ENCODE measurements at places on chromosomes 12 and 14. TPM values are rescaled to one million over a fixed set of nuclear protein-coding genes. Genes with fewer than 3 reads are reported as not detected.

- H3K4me3 ChIP-seq: no peak overlapping the region
- DNase-seq: no peak
- no peaks in the 10 kb centered on the region for H3K36me3 ChIP-seq
- H3K4me1 ChIP-seq: peaks cover 27% of the 10 kb centered on the region
Observed at GRCh38 chr14:32341947-32342846, 13.1 kb downstream of the AKAP6 start.

- DNase-seq: no peak
- no peaks in the 10 kb centered on the region for H3K27me3 ChIP-seq
- no peaks in the 10 kb centered on the region for H3K36me3 ChIP-seq
- peaks cover 27% of the 10 kb centered on the region for H3K4me1 ChIP-seq
Observed at GRCh38 chr14:52827426-52827825, 36.0 kb upstream of the GNPNAT1 start.

DNA sequence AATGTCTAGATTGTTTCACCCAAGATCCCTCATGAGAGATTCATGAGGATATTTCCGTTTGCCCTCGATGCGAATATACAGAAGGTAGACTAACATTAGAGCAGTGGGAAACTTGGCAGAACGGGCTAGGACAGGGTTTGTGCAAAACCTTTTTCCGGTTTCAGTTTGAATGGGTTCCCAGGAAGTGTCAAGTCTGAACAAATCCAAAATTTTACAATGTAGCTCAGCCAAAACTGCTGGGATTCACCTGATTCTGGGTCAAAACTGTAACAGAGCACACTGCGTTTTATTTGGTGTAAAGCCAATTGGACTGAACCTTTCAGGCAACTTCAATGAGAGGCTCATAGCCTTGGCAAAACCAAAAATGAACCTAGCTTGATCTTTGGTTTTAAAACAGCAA lies 337.8 kb upstream of the DIO2 start:
- H3K27ac ChIP-seq: no peak overlapping the region
- H3K4me1 ChIP-seq: no peaks in the 10 kb centered on the region
- H3K36me3 ChIP-seq: no peaks in the 10 kb centered on the region
- no peaks in the 10 kb centered on the region for H3K27me3 ChIP-seq
- DNase-seq: no peak

DNA sequence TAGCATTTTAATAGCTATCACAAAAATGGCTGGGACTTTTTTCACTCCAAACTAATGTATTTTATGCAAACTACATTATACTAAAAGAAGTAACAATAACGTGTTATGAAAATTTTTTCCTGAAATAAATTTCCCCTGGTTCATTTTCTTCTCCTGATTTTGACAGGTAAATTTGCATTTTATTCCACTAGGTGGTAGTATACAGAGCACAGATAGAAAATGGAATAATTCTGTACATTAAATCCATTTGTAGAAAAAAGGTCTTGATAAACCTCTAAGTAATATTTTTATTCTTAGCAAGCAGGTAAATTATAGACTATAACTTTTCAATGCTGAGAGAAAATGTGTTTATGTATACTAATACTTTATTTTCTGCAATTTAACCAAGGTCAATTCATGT lies 96.5 kb downstream of the BCAT1 start:
- no peak overlapping the region for H3K27ac ChIP-seq
- H3K36me3 ChIP-seq: peaks cover 30% of the 10 kb centered on the region
- DNase-seq: no peak
- H3K27me3 ChIP-seq: no peaks in the 10 kb centered on the region
- no peaks in the 10 kb centered on the region for H3K4me1 ChIP-seq
- no peak overlapping the region for H3K4me3 ChIP-seq

DNA sequence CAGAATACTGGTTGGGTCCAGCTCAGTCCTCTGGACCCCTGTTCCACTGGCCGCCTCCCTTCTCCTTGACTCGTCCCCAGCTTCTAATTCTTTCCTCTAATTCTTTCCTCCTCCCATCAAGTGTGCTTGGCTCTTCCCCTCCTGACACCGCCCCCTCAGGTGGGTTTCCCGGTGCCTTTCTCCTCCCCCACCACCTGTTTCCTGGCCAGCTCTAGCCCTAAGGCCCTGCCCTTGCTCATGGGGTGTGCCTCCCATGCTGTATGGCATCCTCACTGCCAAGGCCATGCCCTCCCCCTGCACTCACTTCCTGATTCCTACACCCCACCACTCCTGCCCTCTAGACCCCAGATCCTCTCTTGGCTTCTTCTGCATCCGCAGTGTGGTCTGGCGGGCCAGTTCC lies 12.1 kb upstream of the EML1 start:
- H3K27ac ChIP-seq: no peak overlapping the region
- H3K27me3 ChIP-seq: peaks cover 36% of the 10 kb centered on the region
- no peak for DNase-seq
- no peak overlapping the region for H3K4me3 ChIP-seq

- no peak overlapping the region for H3K27ac ChIP-seq
- H3K27me3 ChIP-seq: no peaks in the 10 kb centered on the region
- H3K4me1 ChIP-seq: peaks cover 26% of the 10 kb centered on the region
- H3K4me3 ChIP-seq: no peak overlapping the region
- H3K36me3 ChIP-seq: no peaks in the 10 kb centered on the region
Observed at GRCh38 chr12:100404769-100405407, 48.0 kb downstream of the SLC17A8 start.

The KRT78 gene
- total RNA-seq: not detected

The RD3L gene
- total RNA-seq: not detected

GRCh38 chr14:77469067-77469505 lies 11.2 kb downstream of the AHSA1 start:
- H3K4me1 ChIP-seq: no peaks in the 10 kb centered on the region
- DNase-seq: no peak
- H3K27me3 ChIP-seq: no peaks in the 10 kb centered on the region
- no peak overlapping the region for H3K4me3 ChIP-seq
- H3K36me3 ChIP-seq: peaks cover 24% of the 10 kb centered on the region

DNA sequence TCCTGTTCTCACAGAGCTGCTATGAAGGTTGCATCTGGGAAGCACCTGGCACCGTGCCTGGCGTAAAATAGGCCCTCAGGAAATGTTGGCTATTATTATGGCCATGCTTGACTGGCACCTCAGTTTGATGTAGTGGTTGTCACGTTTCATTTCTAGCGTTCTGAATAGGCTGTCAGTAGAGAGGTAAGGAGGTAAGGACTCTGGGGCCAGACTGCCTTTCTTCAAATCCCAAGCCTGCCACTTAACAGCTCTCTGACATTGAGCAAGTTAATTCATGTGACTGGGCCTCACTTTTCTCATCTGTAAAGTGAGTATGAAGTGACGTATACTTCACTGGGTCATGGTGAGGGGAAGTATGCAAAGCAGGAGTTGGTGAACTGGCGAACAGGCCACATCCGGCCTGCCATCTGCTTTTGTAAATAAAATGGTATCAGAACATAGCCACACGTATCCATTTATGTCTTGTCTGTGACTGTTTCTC lies 196.2 kb downstream of the CACNA1C start:
- H3K27me3 ChIP-seq: no peaks in the 10 kb centered on the region
- H3K4me1 ChIP-seq: peaks cover 21% of the 10 kb centered on the region
- no peaks in the 10 kb centered on the region for H3K36me3 ChIP-seq
- no peak overlapping the region for H3K27ac ChIP-seq

DNA sequence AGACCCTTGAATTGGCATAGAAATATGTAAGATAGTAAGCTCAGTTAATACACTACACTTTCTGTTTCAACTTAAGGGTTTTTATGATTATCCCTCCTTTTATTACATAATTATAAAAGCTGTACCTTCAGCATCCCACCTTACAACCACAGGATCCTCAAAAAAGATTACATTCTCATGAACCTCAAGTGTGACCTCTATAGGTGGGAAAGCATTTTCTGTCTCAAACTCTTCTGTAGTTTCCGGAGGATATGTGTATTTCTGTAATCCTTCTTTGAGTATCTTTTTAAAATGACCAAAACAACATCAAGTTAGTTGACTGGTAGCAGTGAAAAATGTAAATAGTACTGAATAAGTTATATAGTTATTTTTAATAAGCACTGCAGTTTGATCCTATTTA lies 75.9 kb downstream of the DNAI7 start:
- H3K27ac ChIP-seq: no peak overlapping the region
- H3K36me3 ChIP-seq: no peaks in the 10 kb centered on the region
- no peak for DNase-seq
- no peaks in the 10 kb centered on the region for H3K27me3 ChIP-seq

DNA sequence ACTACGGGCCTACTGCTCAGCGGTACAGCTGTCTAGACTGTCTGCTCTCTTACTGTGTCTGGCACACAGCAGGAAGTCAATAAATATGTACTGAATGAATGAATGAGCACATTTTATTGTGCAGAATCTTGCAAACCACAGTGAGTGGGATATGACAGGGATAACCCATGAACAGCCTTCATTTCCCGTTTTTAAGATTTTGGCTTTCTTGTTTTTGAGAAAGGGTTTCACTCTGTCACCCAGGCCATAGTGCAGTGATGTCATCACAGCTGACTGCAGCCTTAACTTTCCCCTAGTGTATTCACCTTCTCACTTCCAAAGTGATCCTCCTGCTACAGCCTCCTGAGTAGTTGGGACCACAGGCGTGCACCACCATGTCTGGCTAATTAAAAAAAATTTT lies 203.1 kb downstream of the AEBP2 start:
- peaks cover 7% of the 10 kb centered on the region for H3K36me3 ChIP-seq
- H3K27me3 ChIP-seq: no peaks in the 10 kb centered on the region
- H3K4me3 ChIP-seq: no peak overlapping the region
- DNase-seq: no peak
- peaks cover 17% of the 10 kb centered on the region for H3K4me1 ChIP-seq

The RNASE7 gene
- total RNA-seq: 0.66 TPM

DNA sequence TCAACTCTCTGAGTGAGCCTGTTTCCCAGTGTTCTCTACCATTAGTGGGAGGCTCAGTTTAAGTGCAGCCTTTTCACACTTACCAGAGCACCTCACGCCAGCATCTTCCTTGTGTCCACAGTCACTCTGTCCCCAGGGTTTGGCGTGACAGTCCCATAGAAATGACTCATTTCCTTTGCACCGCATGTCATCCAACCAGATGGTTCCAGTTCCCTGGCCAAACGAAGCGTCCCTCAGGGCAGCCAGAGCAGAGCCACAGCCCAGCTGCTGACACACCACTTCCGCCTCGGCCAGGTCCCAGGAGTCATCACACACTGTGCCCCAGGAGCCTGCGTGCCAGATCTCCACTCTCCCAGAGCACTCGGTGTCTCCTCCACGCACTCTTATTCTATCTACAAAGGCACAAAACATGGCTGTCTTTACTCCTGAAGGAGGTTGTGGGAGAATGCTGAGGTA lies 65.4 kb downstream of the ACSM4 start:
- H3K27ac ChIP-seq: no peak overlapping the region
- peaks cover 11% of the 10 kb centered on the region for H3K27me3 ChIP-seq
- DNase-seq: no peak
- H3K4me3 ChIP-seq: no peak overlapping the region
- H3K4me1 ChIP-seq: no peaks in the 10 kb centered on the region

DNA sequence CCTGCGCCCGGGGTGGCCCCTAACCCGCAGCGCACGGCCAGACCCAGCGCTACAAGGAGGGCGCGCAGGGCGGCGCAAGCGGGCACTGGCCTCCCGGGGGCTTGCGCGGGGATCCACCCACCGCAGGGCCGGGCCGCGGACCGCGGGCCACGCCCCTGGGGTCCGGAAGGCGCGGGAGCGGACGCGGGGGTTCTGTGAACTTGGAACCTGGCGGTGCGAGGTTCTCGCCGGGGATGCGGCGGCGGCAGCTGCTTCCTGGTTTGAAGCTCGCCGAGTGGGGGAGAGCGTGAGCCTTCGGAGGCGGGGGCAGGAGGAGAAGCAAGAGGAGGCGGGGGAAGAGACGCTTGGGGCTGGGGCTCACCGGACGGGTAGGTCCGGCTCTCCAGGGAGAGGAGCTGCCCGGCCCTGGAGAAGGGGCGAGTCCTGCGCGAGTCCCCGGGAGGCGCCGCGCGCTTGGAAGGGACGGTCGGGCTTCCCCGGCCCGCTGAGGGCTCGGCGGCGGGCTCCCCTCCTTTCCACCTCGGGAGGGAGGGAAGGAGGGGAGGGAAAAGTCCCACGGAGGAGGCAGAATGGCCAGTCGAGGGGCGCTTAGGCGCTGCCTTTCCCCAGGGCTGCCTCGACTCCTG lies at the start of gene PRKCH:
PRKCH (plus strand) TSS at position 195 of the 626 bp plus-strand sequence. CDS start 523 bp downstream, outside the sequence.
- H3K36me3 ChIP-seq: peaks cover 2% of the 10 kb centered on the region
- H3K27me3 ChIP-seq: peaks cover 32% of the 10 kb centered on the region
- DNase-seq: peak; percentile 74
- H3K27ac ChIP-seq: peak within 1 kb of the TSS; percentile 49
- peaks cover 7% of the 10 kb centered on the region for H3K4me1 ChIP-seq
- peak within 1 kb of the TSS; percentile 79 for H3K4me3 ChIP-seq

DNA sequence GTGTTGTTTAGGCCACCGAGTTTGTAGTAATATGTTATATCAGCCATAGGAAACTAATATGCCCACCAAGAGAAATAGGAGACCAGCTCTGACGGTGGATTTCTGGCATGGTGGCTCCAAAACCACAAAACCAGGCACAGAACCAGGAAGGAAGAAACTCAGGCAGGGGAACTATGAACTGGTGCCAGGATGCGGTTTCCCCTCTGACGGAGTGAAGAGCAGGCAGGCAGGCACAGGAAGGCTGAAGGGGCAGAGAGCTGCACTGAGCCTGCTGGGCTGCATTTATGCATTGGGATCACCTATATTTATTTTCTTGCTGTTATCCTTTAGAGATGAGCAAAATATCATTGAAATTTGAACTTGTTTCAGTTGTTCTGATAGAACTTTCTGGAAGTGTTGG lies 479.4 kb downstream of the VRK1 start:
- no peak for DNase-seq
- H3K4me1 ChIP-seq: no peaks in the 10 kb centered on the region
- no peak overlapping the region for H3K27ac ChIP-seq
- H3K4me3 ChIP-seq: no peak overlapping the region
- no peaks in the 10 kb centered on the region for H3K36me3 ChIP-seq

The HOXC11 gene
- 0.47 TPM for total RNA-seq

DNA sequence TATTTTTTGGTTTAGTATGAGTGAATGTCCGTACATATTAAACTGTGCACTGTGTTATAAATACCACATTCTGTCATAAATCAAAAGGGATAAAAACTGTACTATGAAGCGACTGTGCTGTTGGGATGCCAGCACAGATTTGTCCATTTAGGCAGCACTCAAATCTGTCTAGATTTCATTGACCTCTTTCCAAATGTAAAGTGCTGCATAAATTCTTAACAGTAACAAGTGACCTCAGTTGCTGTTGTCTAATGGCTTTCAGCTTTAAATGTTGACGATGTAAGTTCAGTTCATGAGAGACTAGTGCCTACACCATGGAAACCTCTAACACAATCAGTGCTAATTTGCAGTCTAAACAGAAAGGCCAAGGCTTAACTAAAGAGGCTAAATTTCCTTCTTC lies 531.4 kb upstream of the LMO3 start:
- no peaks in the 10 kb centered on the region for H3K27me3 ChIP-seq
- no peak overlapping the region for H3K27ac ChIP-seq
- H3K36me3 ChIP-seq: no peaks in the 10 kb centered on the region
- DNase-seq: no peak

The ASCL1 gene
- total RNA-seq: not detected

GRCh38 chr14:96213871-96214465 lies 9.3 kb downstream of the BDKRB2 start:
- no peaks in the 10 kb centered on the region for H3K27me3 ChIP-seq
- peaks cover 9% of the 10 kb centered on the region for H3K4me1 ChIP-seq
- no peak overlapping the region for H3K27ac ChIP-seq
- H3K4me3 ChIP-seq: no peak overlapping the region

GRCh38 chr12:77953528-77954205 lies 123.0 kb downstream of the NAV3 start:
- peaks cover 8% of the 10 kb centered on the region for H3K27me3 ChIP-seq
- peaks cover 12% of the 10 kb centered on the region for H3K36me3 ChIP-seq
- no peak for DNase-seq

The CIT gene
- total RNA-seq: 23.7 TPM

GRCh38 chr12:77893918-77894317 lies 63.2 kb downstream of the NAV3 start:
- no peaks in the 10 kb centered on the region for H3K36me3 ChIP-seq
- H3K27me3 ChIP-seq: no peaks in the 10 kb centered on the region
